RPMI7951 (cell line): ENCODE measurements at places on chromosomes 1 and 21.

DNA sequence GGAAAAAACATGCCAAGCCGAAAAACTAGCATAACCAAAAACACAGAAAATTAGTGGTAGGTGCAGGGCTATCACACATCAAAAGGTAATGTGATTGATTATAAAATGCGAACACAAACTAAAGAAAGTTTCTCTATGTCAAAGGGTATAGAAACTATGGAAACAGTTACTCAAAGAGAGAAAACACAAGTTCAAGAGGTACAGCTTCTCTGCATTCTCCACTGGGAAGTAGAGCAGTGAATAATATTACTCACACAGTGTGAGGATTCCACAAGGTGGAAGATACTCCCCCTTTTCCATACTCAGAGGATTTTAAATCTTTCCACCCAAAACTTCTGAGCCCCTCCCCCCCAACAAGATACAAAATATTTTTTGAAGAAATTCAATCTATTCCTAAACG is 18.6 kb downstream of the AKT3 start:
- no peak for DNase-seq

- DNase-seq: no peak
These were observed 585.6 kb downstream of the PLPP3 start for GRCh38 chr1:55993646-55994318.

GRCh38 chr1:229117664-229118300 is 153.1 kb upstream of the RAB4A start:
- no peak for DNase-seq

- no peak for DNase-seq
These were observed 29.7 kb downstream of the SSBP3 start for GRCh38 chr1:54376430-54377039.

GRCh38 chr1:194225821-194226220 is 1039.4 kb upstream of the B3GALT2 start:
- no peak for DNase-seq

DNA sequence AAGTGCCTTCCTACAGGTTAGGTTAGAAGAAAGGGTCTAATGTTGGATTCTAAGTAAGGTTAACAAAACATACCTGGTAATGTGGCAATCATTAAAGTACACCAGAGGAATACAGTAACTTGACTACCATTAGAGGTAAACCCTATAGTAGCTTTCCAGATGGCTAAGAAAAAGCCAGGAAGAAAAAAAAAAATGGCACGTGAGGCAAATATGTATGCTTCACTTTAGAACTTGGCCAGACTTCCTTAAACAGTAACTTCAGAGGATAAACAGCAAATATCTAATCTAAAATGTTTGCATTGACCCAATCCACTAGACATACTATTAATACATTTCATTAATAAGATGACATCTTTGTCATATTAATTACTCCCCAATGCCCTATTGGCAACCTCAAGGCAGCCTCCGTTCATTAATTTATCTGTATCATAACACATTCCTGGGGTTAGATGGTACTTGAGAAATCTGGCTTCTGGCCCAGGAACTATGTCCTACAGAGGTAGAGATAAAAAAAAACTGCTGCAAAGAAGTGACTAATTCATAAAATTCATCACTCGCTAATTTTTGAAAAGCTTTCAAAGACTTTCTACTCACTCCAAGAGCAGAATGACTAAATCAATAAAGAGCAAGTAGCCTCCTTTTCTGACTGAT is 5.8 kb downstream of the DCAF8 start:
- peak; percentile 22 for DNase-seq

DNA sequence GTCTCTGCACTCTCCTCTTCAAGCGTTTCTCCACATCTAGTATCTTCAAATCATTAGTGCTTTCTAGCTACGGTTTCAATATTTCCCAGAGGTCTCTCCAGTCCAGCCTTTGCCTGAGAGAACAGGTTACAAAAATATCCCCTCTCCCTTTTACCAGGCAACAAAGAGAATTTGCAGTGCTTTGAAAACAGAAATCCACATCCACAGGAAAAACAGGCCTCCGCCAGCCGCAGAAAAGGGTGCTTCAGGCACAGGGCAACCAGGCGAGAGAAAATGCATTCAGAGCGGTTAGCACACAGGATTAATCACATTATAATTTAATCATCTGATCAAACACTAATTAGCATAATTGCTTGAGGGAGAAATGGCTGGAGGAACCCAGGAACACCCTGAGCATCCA is 13.8 kb downstream of the DSCAM start:
- DNase-seq: no peak

GRCh38 chr21:41589131-41589530 is 81.2 kb upstream of the TMPRSS2 start:
- no peak for DNase-seq

DNA sequence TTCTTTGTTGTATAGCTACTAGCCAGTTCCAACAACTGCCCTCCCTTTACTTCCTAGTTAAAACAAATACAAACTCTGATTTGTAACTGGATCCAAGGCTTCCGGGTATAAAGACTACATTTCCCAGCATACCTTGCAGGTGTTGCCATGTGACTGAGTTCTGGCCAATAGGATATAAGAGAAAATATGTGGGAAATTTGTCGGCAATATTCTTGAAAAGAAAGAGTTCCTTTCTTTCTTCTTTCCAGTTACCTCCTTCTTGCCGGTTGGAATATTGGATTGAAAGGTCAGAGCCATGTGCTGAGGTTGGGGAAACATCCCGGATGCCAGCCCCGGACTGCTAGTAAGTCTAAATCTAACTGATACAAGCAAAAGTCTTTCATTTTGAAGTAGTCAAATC is 23.0 kb upstream of the ZBTB40 start:
- DNase-seq: peak; percentile 81

GRCh38 chr1:27652111-27652864 is 17.3 kb upstream of the FGR start:
- DNase-seq: no peak

- DNase-seq: no peak
These were observed 11.0 kb upstream of the ZNF691 start for GRCh38 chr1:42835422-42835821.

DNA sequence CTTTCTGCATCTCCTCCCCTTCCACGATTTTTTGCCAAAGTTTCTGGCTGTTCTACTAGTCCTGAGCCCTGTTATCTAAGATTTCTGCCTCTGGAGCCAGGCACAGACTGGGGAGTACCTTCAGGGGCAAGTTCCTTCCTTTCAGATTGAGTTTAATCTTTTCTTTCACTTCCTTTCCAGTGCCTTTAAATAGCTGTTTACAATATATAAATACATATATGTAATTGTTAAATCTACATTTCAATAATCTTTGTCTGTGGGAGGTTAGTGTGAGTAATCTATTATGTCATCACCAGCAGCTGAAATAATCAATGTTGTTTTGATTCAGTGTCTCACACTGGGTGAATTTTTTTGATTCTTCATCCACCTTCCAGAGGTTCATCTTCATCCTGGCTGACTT is 31.8 kb downstream of the DIPK1A start:
- DNase-seq: no peak

- DNase-seq: peak; percentile 27
These were observed 42.7 kb upstream of the SLC16A1 start for GRCh38 chr1:112998592-112999235.

DNA sequence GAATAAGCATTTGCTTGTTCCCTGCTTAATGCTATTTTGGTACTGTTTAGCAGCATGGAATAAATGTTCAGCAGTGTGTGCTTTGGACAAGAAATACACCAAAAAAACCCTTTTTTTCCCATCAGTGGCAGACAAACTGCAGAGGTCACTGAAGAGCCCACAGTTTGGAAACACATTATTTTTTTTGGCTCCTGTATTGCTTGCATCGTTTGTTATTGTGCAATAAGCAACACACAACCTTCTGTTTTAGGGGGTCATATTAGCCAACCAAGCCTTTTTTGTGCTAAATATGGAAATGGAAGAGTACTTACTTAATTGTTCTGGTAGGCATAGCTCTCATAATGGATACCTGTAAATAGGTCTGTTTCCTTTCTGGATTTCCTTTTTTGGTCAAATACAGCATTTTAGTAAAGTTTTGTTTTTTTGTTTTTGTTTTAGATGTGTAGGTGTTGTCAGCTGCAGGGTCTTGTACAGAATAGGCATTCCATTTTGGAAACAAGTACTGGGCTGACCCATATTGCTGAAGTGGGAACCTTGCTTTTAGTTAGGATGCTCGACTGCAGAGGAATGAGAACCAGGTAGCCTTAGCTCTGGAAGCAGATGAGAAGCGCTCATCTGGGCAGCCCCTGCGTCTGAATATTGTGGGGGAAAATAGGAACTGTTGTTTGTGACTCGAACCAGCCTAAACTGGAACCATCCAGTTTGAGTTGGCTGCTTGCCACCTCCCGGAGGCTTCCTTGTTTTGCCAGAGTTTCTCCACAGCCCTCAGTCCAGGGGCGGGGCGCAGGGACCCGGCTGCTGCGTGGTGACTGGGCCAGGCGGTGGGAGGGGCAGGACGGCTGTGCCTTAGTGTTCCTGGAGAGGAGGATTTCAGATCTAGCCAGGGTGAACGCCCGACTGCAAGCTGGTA is 38.4 kb downstream of the SPEN start:
- DNase-seq: peak; percentile 93

GRCh38 chr1:86868477-86868876 is 45.4 kb downstream of the SELENOF start:
- no peak for DNase-seq

DNA sequence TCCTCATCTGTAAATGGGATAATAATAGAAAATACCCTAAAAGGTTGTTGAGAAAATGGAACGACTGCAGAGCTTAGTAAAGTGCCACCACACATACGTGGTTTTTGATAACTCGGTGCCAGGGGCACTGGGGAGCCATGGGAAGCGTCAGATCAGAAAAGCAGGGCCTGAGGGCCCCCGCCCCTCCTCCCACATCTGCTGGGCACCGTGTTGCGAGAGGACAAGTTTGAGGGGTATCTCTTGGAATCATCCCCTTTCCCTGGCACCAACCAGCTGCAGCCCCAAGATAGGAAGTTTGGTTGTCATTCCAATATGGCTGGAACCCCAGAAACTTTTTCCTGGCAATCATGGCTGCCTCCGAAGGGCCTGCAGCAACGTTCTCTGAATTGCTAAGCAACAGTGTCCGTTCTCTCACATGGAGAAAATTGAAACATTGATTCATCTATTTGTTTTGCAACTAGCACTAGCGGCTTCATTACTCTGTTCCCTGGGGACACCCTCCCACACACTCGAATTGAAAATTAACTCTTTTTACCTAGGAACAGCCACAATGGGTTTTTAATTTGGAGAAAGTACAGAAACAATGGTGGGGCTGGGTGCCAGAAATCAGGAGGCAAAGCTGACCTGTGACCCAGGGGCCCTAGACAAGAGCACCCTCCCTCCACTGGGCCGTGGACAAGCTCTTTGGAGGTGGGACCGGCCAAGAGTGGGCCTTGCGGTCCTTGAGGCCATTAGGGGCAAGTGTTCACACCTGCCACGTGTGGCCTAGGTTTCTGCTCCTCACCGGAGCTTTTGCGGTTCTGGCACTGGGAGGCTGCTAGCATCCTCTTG is 190.0 kb upstream of the VAMP3 start:
- no peak for DNase-seq

GRCh38 chr1:67832737-67833601 is at the start of gene GNG12:
Gene GNG12 (minus strand): TSS chr1:67833467. CDS start chr1:67707686, 125,781 bp downstream.
- peak; percentile 87 for DNase-seq

GRCh38 chr1:221099747-221100595 is 220.7 kb downstream of the HLX start:
- DNase-seq: no peak

GRCh38 chr1:23889074-23889473 is 21.0 kb upstream of the FUCA1 start:
- no peak for DNase-seq

DNA sequence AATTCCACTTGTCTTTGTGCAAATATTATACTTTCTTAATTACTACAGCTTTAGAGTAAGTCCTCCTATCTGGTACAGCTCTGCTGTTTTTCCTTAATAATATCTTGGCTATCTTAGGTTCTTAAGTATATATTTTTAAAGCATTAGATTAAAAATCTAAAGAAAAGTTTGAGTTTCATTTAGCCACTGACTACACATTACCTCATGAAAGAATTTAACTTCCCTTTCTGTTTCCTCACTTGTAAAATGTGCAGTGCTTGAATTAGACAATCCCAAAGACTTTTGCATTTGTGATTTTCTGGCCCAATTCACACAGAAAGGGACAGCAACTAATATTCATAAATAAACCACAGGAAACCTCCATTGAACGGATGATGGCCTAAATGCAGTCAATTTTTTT is 126.4 kb upstream of the SAMSN1 start:
- no peak for DNase-seq

GRCh38 chr1:55699228-55699627 is 484.1 kb upstream of the USP24 start:
- no peak for DNase-seq

- DNase-seq: peak; percentile 11
These were observed 120.9 kb upstream of the KIAA1614 start for GRCh38 chr1:180791806-180792205.

DNA sequence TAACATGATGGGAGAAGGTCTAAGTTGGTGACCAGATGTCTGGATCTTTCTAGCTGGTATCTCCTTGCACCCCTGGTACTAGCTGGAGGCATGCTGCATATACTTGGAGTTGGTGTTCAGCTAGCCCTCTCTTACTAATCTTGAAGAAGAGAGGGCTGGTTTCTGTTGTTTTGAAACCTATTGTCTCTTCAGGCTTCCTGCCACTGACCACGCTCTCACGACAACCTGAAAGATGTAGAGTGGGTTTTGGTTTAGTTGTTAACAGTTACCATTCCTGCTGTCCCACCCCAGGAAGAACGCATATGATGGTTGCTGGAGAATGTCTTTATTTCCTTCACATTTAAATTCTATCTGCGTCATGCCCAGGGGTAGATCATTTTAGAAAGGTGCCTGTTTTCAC is 3.6 kb downstream of the MAN1C1 start:
- no peak for DNase-seq

- peak; percentile 16 for DNase-seq
These were observed 185.8 kb downstream of the MRPL39 start for GRCh38 chr21:25421321-25422028.

GRCh38 chr1:208235982-208236761 is 8.0 kb downstream of the PLXNA2 start:
- peak; percentile 84 for DNase-seq

DNA sequence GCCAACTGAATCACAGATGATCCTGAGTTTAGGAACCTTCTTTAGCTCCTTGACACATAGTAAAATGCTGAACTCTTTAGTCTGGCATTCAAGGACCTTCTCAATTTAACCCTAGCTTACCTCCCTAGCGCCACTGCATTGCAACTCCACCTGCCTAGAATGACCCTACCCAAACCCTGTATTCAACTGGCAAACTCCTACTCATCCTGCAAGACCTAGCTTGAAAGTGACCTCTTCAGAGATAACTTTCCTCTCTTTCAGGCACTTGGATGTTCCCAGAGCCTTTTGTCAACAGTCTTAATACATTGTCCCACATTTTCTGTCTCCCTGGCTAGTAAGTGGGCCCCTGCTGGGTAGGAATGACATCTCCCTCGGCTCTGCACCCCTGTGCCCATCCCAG is 19.7 kb downstream of the TRIM62 start:
- no peak for DNase-seq
